Dermis blood vessel endothelial cell (primary cell): ENCODE measurements at places on chromosomes 6 and 20. TPM values are rescaled to one million over a fixed set of nuclear protein-coding genes. Genes with fewer than 3 reads are reported as not detected.

Gene TMEM244
- not detected in 2 replicates for total RNA-seq

Gene XKR7
- under 0.01 TPM in 1 of 2 replicates, not detected in the other for total RNA-seq

Gene PPP1R3G
- 0.74 and 0.85 TPM in 2 replicates for total RNA-seq

Gene ANGPT4
- total RNA-seq, result not detected in 2 replicates

Gene MATN4
- 0.09 and 0.17 TPM in 2 replicates for total RNA-seq

Gene PSMF1
- 32.7 and 65.0 TPM in 2 replicates for total RNA-seq

Gene SLC35F1
- total RNA-seq, result not detected in 2 replicates

Gene LINC00237
- not detected in 2 replicates for total RNA-seq

Gene SUMO4
- 1.0 and 1.3 TPM in 2 replicates for total RNA-seq

Gene FKBP1C
- 0.17 and 4.4 TPM in 2 replicates for total RNA-seq

Gene NKX2-2
- total RNA-seq, result not detected in 2 replicates

Gene SLC17A1
- total RNA-seq, result 0.05 TPM in 1 of 2 replicates, not detected in the other

Gene PIM1
- total RNA-seq, result 1.3 and 2.6 TPM in 2 replicates

Gene CRNKL1
- total RNA-seq, result 37.8 and 39.5 TPM in 2 replicates

Gene SGK1
- total RNA-seq, result 109 and 111 TPM in 2 replicates

Gene MCCD1
- not detected in 2 replicates for total RNA-seq

Gene LRFN2
- not detected in 2 replicates for total RNA-seq

Gene SALL4
- under 0.01 and 0.14 TPM in 2 replicates for total RNA-seq

Gene STXBP5
- total RNA-seq, result 26.7 and 27.4 TPM in 2 replicates

Gene TMEM14A
- total RNA-seq, result 20.4 and 22.9 TPM in 2 replicates

Gene PI16
- not detected in 2 replicates for total RNA-seq

Gene PHACTR3
- total RNA-seq, result 0.51 and 1.3 TPM in 2 replicates

Gene NOX3
- total RNA-seq, result not detected in 2 replicates

Gene HLA-DOA
- not detected in 2 replicates for total RNA-seq

Gene ZC3H12D
- total RNA-seq, result 0.17 and 0.23 TPM in 2 replicates

Gene C6orf163
- total RNA-seq, result 1.0 and 1.9 TPM in 2 replicates

Gene PCK1
- not detected in 2 replicates for total RNA-seq

Gene ARHGAP18
- 110 and 119 TPM in 2 replicates for total RNA-seq

Gene ELOVL4
- 0.37 and 0.51 TPM in 2 replicates for total RNA-seq

Gene PRSS35
- total RNA-seq, result not detected in 2 replicates

Gene DEF6
- 0.88 and 1.0 TPM in 2 replicates for total RNA-seq

Gene SRSF12
- under 0.01 and 0.09 TPM in 2 replicates for total RNA-seq

Gene PTK6
- total RNA-seq, result under 0.01 and 0.05 TPM in 2 replicates

Gene HLA-DRB5
- total RNA-seq, result not detected in 2 replicates

Gene RTN4IP1
- total RNA-seq, result 5.4 and 6.2 TPM in 2 replicates

Gene MBOAT1
- 15.3 and 22.0 TPM in 2 replicates for total RNA-seq

Gene BEND3
- total RNA-seq, result 1.9 and 3.5 TPM in 2 replicates

Gene FUT9
- total RNA-seq, result not detected in 2 replicates

Gene SIRPB1
- total RNA-seq, result 0.17 and 4.0 TPM in 2 replicates

Gene DPPA5
- total RNA-seq, result not detected in 2 replicates

Gene HLA-DRA
- 0.09 TPM in 1 of 2 replicates, not detected in the other for total RNA-seq

Gene HDGFL1
- not detected in 2 replicates for total RNA-seq

Gene RSPO3
- total RNA-seq, result under 0.01 and 0.19 TPM in 2 replicates
